ENCODE measurements at places on chromosomes 5 and 9.
A peak's percentile ranks its signal among the peaks of the same experiment; 100 is the strongest.

GRCh38 chr9:27073841-27074728, 34.9 kb upstream of the TEK start:
- no peak for DNase-seq

GRCh38 chr5:93058309-93058708, 522.7 kb downstream of the NR2F1-AS1 start:
- DNase-seq, result no peak

DNA sequence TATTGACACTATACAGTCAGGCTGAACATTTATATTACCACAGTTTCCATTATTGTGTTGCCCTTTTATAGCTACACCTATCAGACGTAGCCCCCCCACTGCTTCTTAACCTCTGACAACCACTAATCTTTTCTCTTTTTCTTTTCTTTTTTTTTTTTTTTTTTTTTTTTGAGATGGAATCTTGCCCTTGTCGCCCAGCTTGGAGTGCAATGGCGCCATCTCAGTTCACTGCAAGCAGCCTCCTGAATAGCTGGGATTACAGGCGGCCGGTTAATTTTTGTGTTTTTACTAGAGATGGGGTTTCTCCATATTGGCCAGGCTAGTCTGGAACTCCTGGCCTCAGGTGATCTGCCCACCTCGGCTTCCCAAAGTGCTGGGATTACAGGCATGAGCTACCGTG, 75.4 kb downstream of the UHRF2 start:
- no peak for DNase-seq

DNA sequence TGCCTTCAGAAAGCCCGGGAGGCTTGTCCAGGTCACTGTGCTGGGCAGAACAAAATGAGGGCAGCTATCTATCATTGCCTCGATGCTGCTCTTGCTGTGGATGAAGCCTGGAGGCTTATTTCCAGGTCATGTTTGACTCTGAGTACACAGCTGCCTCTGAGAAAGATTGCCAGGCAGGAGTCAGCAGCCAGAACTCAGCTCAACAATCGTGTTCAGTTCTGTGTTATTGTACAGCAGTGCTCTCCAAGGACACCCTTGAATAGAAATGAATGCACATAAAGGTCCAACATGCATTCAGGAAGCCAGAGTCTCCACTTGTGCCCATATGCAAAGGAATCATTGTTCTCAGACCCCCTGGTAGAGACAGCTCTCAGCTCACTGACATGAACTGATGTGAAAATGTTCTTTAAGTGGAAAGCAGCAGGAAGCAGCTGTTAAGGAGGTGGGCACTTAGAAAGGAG, 61.7 kb upstream of the ZFR start:
- no peak for DNase-seq

GRCh38 chr9:72410214-72410613, 45.2 kb upstream of the ZFAND5 start:
- DNase-seq, result no peak

- DNase-seq, result no peak
These were observed 268.1 kb downstream of the NSG2 start for GRCh38 chr5:174313615-174314014.

DNA sequence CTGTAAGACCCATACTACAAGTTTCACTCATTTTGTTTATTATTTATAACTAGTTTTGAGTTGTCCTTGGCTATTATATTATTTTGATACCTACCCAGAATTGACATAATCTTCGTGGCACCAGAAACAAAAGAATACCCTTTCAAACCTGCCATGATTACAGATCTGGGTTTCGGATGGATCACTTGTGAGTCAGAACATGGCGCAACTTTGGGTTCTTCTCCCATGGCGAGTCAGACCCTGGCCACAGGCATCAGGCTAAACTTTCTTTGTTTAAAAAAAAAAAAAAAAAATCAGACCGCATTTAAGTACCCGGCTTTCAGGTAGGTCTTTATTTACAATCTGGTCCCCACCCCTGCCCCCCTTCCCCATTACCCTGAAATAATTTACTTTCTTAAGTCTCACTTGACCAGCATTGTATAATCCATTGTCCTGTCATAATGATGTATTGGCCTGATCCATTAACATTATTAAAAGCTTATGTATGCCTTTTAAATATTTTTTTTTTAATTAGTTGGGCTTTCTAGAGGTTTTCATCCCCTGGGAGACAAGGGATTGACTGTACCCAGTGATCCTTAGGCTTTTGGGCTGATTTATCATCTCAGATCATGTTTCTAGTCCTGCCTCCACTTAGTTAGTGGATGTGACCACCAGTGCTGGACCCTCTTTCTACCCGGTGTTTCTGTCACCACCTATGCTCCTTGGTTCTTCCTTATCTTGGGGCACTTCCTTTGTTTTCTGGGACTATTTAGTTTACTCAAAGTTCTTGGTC, 43.9 kb downstream of the F2RL2 start:
- DNase-seq, result peak; percentile 57

DNA sequence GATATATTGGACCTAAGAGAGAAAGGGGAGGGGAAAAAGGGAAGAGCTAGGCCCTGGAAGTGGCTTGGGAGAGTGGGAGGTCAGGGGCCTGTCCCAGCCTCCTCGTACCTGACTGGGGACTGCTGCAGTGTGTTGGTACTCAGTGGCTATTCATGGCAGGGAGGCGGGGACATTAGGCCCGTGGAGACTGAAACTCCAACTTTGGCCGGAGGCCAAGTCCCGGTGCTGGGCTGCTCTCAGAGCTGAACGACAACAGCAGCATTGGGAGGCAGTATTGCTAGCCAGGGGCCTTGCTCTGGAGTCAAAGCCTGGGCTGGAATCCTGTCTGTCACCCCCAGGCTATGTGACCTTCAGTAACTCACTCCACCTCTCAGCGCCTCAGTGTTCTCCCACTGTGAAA, 37.8 kb downstream of the NEURL1B start:
- DNase-seq, result no peak

- no peak for DNase-seq
These were observed 1639.4 kb upstream of the C9orf72 start for GRCh38 chr9:29212397-29213387.

GRCh38 chr9:113042884-113043657, 13.5 kb downstream of the ZFP37 start:
- DNase-seq, result peak; percentile 3

DNA sequence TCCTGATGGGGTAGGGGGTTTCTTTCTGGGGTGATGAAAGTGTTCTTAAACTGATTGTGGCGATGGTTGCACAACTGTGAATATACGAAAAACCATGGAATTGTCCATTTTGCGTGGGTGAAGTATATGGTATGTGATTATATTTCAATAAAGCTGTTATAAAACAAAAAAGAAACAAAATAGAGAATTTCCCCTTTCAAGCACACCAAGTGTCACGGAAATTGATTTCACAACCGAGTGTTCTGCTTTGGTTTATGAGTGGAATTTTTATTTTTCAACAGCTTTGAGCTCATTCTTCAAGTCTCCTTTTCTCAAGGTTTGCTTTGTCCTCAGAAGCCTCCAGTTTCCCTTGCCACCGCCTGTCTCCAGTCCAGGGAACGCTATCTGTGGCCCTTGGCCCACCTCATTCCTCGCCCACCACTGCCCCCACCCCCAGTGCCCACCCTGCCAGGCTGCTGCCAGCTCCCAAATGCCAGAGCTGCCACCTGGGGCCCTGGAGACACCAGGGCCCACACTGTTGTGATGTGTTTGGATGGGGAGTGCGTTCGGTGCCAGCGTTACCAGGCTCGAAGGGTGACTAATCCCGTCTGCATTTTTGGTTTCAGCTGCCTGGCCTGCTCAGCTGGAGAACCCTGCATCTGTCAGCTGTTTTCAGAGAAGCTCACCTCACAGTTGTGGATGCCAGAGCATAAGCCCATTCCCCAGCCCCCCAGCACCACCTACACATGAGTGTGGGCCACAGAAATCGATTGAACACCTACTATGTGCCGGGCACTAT, 30.4 kb downstream of the DUSP1 start:
- peak; percentile 96 for DNase-seq

DNA sequence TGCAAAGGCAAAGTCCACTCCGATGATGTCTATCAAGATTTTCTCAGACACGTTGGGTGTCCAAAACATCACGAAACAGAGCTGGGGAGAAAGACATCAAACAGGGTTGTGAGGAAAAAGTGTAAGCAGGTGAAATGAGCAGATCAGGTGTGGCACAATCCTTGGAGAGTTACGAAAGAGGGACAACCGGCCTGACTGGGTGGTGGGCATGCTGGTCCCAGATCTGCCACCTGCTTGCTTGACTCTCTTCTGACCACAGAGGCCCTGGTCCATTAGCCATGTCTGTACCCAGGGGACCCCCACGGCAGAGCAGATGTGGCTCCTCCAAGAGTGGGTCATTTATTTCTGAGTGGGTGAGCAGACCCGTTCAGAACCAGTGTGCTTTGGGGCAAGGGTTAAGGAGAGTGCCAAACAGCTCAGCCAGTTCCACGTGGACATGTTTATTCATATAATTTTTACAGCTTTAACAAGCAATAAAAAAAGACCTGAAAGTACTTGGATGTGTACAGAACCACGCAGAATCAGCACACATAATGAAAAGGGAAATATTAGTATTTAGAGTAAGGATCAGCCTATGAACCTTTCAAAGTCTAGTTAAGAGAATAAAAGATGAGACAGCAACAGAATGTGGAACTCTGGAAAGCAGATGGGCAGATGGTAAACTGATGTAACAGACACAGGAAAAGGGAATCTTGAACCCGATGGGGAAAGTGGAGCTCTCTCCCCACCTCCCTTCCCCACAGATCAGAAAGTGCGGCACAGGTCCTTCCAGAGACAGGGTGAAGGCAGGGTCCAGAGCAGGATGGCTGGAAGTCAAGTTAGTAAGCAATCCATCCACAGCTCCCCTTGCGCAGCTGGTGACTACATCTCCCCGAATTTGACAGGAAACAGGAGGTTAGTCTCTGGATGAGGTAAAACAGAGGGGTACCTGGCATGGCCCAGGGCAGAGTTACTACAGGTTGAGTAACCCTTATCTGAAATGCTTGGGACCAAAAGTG, 52.5 kb downstream of the OTULIN start:
- no peak for DNase-seq

GRCh38 chr9:72897069-72897649, 55.7 kb downstream of the ALDH1A1 start:
- no peak for DNase-seq

GRCh38 chr9:98504298-98505282, 204.1 kb downstream of the GABBR2 start:
- no peak for DNase-seq

- no peak for DNase-seq
These were observed 70.0 kb upstream of the SUSD1 start for GRCh38 chr9:112245126-112245525.

- DNase-seq, result no peak
These were observed 423.3 kb downstream of the EFNA5 start for GRCh38 chr5:107247427-107247826.

DNA sequence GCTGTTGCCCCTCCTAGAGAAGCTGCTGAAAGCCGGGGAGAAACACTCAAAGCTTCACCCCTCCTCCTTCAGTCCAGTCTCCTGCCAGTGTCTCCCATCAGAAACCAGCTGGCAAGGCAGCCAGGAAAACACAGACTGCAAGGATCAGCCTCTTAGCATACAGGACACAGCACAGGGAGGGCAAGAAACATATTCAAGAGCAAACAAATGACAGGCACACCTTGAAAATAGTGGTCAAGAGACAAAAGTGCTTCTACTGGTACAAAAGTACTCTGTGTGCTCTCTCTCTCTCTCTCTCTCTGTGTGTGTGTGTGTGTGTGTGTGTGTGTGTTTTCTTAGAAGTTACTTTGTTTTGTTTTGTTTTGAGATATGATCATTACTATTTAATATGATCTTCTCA, 227.2 kb downstream of the RAB3C start:
- DNase-seq, result no peak

GRCh38 chr5:159854916-159855315, 61.4 kb upstream of the ADRA1B start:
- peak; percentile 66 for DNase-seq

- DNase-seq, result no peak
These were observed 101.6 kb downstream of the FSTL4 start for GRCh38 chr5:133510634-133511262.

DNA sequence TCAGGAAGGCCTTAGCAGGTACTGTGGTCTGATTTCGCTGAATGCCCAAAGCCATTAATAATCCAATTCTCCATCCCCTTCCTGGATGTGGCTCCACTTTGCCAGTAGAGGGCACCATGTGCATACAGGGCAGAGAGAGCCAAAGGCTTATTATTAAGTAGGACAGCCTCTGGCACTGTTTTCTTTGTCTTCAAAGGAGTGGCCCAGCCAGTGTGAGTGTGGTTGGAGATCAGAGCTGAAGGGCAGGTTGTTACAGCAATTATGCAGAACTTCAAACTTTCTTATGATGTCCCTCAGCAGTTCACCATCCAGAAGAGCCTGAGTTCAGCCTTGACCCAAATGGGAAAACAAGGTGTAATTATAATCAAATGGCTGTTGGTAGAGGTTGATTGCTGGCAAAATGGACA, 38.6 kb upstream of the CEMIP2 start:
- DNase-seq, result peak; percentile 88

Measured in renal cortical epithelial cell (primary cell).